ENCODE measurements at places on chromosomes 12 and 14.

- peak; percentile 32 for DNase-seq
Observed at GRCh38 chr12:100574187-100575074, 947 bp downstream of the GAS2L3 start.

DNA sequence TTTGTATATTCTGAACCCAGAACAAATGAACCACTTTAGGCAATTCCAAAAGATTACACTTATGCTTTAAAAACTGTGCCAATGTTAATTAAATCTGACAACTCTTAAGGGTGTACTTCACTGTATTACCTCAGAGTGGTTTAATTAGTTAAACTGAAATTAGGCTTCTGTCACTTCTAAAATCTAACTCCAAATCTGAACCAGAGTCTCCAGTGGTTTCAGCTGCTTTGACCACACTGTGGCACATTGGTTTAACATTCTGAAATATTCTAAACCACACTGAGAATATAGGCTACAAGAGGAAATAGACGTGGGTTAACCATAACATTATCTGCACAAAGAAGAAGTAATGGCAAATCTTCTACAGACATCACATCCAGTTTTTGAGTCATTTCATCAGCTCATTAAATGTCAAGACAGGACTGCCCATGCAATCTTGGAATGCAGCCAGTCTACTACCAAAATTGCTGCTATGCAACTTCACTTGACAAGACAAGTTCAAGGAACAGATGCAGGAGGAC lies 94.8 kb downstream of the LRP6 start:
- peak; percentile 29 for DNase-seq

DNA sequence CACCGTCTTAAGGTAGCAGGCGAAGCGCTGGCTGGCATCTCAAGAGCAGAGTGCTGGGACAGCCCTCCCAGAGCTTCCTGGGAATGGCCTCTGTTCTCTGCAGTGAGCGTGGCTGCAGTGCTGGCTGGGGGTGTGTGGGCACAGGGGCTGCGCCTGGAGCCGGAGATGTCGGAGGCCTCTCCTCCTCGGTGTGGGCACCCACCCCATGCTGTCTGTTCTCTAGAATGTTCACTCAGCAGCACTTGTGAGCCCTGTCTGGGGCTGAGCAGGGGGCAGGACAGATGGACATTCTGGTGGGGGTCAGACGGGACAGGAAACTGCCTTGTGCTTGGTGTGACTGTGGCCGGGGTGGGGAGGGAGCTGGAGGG lies 15.9 kb downstream of the FBRSL1 start:
- DNase-seq: no peak

- peak; percentile 47 for DNase-seq
Observed at GRCh38 chr12:116599285-116600136, 40.3 kb downstream of the MAP1LC3B2 start.

DNA sequence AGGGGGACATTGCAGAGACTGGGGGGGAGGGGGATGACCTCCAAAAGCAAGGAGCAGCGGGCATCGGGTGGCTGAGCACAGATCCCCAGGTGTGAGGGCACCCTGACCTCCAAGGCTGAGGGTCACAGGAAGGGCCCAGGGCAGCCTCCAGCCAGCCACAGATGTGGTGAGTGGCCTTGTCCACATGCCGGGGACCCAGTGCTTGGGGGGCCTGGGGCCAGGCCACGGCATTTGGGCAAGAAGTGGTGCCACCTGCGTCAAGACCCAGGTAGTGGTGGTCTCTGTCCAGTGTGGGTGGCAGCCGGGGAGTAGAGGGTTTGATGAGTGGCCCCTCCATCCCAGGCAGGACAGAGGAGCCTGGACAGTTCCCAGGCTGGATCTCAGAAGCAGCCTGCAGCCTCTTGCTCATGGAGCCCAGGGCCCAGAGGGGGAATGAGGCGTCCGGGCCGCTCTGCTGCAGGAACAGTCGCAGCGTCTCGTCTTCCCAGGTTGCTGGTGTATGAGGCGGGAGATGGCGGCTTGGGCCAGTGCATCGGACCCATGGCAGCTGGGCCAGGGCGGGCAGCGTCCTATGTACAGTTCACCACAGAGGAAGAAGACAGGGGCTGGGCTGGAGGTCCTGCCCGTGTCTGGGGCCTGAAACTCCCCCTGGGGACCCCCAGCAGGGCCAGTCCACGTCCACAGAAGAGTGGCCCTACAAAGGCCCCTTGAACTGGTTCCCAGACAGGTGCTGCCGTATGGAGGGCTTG lies 33.5 kb downstream of the CCNK start:
- DNase-seq: no peak

- no peak for DNase-seq
Observed at GRCh38 chr12:127381681-127382080, 885.3 kb upstream of the TMEM132C start.

- no peak for DNase-seq
Observed at GRCh38 chr12:127081058-127081457, 1185.9 kb upstream of the TMEM132C start.

DNA sequence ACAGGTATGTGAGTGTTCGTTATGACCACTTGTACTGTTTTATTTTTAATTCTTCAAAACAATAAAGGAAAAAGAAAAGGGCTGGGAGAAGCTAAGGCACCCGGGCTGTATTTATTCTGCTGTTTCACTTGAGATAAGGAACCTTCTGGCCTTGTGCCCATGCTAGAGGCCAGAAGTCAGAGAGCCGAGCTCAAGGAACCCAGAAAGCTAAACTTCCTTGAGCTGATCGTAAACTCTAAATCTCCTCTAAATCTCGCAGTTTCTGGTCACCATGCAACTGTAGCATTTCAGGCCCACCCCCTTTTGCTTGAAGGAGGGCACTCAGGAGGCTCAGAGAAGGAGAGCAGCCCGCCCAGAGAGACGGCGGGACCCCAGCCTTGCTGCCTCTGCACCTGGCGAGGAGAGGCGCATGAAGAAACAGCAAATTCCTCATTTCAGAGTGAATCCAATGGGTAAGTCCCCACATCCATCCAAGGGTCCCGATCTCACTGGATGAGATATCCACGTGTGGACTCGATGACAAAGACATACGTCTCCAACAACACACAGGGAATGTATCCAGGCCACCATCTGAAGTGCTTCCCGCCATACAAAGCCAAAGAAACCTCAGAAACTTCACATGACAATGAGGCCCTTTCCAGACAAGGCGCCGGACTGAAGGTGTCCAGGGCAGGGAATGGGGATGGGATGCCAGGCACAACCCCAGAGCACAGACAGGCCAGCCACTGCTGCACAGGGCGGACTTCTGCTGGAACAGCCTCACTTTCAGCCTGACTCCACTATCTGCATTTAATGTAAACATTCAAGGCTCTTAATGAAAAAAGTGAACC lies 14.6 kb downstream of the CCDC88C start:
- DNase-seq: peak; percentile 71

GRCh38 chr14:66992776-66993175 lies 196.5 kb upstream of the GARIN2 start:
- no peak for DNase-seq

DNA sequence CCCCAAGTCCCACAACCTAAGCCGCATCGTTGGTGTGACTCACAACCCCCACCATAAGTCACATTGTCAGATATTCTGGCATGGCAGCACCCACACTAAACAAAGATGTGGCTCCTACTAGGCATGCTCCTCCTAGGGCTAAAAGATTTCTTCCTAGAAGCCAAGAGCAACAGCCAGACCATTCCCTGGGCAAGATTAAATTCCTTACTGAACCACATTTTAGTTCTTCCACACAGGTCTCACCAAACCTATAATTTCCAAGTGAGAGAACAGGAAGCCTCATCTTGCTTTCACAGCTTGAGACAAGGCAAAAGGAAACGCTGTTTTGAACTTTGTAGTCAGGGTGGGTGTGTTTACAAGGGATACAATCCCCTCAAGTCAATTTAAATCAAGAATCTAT lies 632.8 kb downstream of the DIO2 start:
- no peak for DNase-seq

DNA sequence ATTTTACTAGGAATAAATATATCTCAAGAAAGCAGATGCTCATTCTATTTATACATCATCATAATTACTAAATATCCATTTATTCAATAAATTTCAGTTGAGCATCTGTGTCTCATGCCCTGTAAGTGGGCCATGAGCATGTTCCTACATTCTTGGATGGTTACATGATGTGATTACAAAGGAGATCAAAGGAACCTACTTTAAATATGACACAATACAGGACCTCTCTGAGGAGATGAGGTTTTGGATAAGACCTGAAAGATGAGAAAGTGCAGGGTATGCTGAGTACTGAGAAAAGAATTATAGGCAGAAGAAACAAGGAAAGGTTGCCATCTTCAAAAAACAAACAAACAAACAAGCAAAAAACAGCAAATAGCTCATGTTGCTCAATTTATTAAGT lies 105.4 kb upstream of the CNTN1 start:
- DNase-seq: no peak

DNA sequence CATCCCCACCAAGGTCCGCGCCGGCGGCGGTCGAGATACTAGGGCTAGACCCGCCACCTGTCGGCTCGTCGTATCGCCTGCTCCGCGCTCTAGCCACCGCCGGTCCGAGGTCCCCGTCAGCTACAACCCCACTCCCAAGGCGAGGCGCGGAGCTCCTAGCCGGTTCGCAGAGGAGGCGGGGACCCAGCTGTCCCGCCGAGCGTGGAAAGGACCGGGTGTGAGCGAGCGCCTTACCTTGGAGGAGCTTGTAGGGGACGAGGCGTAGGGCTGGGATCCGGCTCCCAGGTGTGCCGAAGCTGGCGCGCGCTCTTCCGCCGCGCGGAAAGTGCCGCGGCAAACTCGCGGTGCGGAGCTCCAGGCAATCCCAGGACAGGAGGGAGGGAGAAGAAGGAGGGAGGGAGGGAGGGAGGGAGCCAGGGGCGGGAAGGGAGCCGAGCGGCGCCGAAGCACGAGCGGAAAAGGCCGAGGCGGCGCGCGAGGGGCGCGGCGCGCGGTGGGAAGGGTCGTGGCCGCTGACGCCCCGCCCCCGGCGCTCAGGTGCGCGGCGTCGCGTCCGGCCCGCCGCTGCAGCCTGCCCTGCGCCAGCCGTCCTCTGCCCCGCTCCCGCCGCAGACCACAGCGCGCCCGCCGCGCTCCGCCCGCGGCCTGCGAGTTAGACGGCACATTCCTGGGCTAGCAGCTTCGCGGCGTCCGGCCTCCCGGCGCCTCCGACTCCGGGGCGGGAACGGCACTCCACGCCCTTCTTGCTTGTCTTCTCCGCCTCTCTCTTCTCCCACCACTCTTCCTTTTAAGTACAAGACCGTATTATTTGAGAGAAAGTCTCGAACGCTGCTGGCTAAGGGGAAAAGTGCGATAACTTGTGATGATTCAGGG lies at the start of gene PAWR:
PAWR (minus strand) TSS at position 327 of the 873 bp plus-strand sequence. CDS start 720 bp downstream, outside the sequence.
- peak; percentile 90 for DNase-seq

GRCh38 chr14:34368971-34369647 lies 92.9 kb downstream of the SPTSSA start:
- DNase-seq: no peak

- DNase-seq: no peak
Observed at GRCh38 chr12:70660620-70661219, 23.5 kb upstream of the PTPRB start.

DNA sequence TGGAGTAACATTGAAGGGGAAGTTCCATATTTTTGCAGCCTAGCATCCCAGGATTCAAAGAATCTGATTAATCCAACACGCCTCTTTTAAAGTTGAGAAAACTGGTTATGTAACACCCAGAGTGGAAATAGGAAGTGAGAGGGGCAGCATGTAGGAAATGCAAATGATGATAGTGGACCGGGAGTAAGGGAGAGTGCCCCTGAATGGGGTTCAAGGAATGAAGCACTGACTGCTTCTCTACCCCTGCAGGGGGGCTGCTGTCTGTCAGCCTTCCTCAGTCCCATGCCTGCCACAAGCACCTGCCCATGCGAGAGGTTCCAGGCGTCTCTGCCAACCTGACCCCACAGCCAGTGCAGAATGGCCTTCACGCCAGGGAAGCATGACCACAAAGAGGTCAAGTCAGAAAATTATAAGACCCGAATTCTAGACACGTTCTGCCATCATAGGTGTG lies 126.5 kb upstream of the CCND2 start:
- no peak for DNase-seq

DNA sequence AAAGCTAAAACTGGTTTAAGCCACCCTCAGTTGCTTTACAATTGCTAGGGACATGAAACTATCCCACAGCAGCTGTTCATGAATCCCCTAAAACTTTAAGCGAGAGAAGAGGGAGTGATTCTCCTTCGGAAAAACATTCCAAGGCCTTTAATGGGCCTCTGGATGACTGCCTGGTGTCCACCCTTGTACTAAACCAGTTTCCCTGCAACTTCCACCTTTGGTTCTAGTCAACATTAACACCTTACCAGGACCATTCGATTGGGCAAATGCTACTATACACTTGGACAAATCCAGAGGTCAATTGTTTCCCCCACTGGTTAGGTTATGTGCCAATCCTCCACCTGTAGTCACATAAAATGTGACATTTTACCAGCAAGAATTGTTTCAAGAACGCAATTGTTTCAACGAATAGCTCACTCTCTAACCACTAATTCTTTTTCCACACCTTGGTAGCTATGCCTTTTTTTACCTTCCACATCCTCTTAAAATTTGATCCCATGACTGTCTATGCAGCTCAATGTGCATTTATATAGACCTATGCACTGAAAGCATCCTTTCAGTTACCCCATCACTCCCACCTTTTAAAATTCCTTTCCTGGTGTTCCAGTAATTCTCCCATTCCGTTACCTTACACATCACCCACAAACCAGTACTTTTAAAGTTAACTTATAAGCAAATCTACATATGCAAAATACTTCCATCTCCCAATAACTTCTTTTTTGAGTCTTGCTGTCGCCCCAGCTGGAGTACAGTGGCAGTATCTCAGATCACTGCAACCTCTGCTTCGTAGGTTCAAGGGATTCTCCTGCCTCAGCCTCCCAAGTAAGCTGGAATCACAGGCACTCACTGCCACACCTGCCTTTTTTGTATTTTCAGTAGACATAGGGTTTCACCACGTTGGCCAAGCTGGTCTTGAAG lies 3.6 kb downstream of the UBC start:
- DNase-seq: no peak

GRCh38 chr12:67929384-67929772 lies 59.9 kb upstream of the IFNG-AS1 start:
- DNase-seq: no peak

- no peak for DNase-seq
Observed at GRCh38 chr12:119713551-119714031, 45.7 kb downstream of the PRKAB1 start.

DNA sequence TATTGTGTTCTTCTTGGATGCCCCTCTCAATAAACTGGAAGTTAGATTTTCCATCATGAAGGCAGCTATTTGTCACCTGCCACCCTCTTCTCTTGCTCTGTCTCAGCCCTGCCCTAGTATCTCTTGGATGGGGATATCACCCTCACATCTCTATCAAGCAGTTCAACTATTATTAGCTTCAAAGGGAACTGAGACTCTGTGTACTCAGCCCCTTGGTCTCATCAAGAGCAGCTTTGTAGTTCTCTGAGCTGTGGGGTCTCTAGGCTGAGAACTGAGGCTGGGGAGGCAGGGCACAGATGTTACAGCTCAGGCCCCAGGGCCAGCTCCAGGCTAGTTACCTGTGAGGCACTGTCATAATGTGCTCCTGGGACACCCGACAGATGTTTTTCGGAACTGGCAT lies 130.3 kb downstream of the DAD1 start:
- DNase-seq: no peak

GRCh38 chr12:26826437-26826836 lies 6.6 kb downstream of the ITPR2 start:
- DNase-seq: no peak
